ENCODE measurements at places on chromosomes 12 and 14. TPM values are rescaled to one million over a fixed set of nuclear protein-coding genes. Genes with fewer than 3 reads are reported as not detected.

DNA sequence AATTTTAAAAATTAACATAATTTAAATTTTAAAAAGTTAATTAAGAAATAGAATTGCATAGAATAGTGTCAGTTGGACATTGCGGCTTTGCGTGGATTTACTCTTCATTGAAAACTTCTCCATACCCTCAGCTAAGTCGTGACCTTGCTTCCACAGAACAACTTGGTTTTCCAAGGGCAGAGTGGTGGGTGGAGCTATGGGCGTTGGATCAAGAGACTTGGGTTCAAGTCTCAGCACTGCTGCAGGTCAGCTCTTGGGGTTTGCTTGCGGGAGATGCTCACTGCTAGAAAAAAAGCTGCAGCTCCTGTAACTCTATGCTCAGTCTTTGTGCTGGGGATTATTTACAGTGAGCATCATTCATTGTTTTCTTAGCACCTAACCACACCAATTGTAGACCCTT lies 133.7 kb downstream of the PRIMA1 start:
- DNase-seq: no peak

GRCh38 chr14:22448035-22448904 lies 140.8 kb downstream of the DAD1 start:
- no peak for DNase-seq

The FAM181A gene
- total RNA-seq: not detected

The SPX gene
- not detected for total RNA-seq

GRCh38 chr14:75279153-75279762 lies 630 bp downstream of the FOS start:
- DNase-seq: no peak

The EIF4B gene
- 319 TPM for total RNA-seq

DNA sequence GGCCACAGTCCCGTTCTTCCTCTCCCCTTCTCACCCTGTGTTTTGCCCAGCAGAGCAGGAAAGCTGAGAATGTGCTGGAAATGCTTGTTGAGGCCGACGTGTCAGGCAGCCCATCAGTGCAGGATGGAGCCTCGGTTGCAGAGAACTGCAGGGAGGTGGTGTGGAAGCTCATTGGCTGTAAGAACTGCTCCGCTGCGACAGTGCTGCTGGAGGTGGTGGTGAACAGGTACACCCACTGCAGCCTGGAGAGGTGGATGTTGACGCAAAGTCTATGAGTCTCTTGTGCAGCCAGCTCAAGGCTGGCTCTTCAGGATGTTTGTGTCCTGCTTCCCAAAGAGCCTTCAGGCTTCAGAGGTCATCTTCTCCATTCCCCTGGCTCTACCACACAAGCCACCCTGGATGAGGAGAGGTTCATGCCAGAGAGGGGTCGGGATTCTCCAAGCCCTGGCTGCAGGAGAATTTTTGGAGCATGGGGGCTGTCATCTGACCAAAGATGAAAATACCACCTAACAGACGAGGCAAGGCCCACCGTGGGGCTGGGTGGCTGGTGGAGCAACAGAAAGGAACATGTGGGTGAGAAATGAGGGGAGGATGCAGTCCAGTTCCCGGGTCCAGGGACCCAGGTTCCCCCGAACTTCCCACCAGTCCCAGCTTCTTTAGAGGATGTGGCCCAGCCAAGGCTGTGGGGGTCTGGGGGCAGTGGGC lies 174.1 kb upstream of the PRMT8 start:
- no peak for DNase-seq
